Activated T-cell treated with anti-CD3 and anti-CD28 coated beads, Interleukin-2, amount 50 U/mL, for 72 hours (primary cell): ENCODE measurements at places on chromosomes 11 and 22. TPM values are rescaled to one million over a fixed set of nuclear protein-coding genes. Genes with fewer than 3 reads are reported as not detected.

Gene PARVG
- 81.5 TPM for total RNA-seq

Gene MGAT3
- total RNA-seq: 2.6 TPM

Gene SORL1
- 66.3 TPM for total RNA-seq

Gene CYB561A3
- 37.9 TPM for total RNA-seq

Gene ROBO3
- total RNA-seq: 26.6 TPM

Gene TEX54
- 0.77 TPM for total RNA-seq
